ENCODE measurements at places on chromosomes 7 and 10.
A peak's percentile ranks its signal among the peaks of the same experiment; 100 is the strongest.

DNA sequence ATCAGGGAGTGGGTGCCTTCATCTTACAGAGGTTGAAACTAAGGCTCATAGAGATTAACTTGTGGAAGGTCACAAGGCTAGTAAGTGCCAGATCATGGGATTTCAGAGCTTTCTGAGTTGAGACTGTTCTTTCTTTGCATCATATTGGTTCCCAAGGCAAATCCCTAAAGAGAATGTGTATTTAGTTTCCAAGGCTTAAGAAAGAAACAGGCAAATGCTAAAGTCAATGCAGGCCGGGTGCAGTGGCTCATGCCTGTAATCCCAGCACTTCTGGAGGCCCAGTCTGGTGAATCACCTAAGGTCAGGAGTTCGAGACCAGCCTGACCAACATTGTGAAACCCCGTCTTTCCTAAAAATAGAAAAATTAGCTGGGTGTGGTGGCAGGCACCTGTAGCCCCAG, 19.8 kb downstream of the CDK1 start:
- no peak for DNase-seq

- no peak for DNase-seq
These were observed 44.8 kb upstream of the GRID1 start for GRCh38 chr10:86411281-86411841.

DNA sequence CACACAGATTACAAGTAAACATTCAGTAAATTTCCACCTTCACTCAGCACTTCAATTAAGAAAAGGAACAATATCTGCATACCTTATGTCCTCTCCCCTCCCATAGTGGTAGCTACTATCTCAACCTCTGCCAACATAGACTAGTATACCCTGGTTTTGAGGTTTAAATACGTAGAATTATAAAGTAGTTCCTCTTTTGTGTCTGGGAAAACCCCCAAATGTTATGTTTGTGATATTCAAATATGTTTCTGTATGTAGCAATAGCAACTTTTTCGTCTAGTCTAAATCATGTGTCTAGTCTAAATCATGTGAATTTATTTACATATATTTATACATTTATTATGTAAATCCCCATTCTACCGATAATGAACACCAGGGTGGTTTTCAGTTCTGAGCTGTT, 13.2 kb upstream of the CAMK2B start:
- DNase-seq = no peak

DNA sequence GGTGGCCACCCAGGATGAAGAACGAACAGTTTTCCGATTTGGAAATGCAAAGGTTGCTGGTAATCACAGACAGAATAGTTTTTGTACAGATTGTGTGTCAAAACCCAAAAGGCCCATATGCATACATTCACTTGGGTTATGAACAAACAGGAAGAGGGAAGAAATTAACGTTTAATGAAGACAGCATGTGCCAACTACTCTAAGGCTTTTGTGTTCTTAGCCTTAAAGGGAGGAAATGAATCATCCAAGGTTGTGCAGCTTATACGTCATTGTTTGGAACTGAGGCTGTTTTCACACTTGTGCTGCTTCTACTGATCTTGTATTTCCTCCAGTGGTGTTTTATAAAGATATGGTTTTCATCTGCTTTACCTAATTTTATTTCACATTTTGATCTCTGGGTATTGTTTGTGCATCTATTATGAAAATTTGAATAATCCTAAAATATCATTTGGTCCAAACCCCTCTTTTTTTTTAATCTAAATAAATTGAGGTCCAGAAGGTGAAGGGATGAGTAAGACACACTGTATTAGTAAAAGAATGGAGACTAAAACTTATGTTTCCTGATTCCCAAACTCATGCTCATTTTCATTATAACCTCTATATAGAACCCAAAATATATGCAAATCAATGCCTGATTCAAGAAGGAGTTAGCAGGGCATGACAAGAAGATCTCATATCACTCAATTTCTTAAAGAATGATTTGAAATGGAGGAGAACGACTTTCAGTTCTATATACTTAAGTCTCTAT, 373.1 kb downstream of the THSD7A start:
- no peak for DNase-seq

DNA sequence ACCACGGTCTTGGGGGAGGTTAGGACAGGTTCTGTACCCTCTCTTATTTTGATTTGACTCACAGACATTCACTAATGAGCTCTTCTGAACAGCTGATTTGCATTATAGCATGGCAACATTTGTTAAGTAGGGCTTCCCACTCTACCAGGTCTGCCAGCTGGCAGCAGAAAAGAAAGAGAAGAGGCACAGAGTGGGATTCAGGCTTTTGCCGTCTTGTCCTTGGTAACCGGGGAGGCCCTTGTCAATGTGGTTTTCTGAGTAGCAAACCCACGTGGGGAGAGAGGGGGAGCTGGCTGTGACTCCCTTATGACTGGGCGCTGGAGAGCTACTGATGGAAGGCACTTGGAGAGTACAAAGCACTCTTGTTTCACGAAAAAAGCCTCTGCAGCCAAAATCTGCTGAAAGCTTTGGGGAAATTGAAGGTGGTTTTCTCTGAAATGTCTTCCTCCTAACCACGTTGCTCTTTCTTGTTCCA, 355.3 kb upstream of the GALNT17 start:
- no peak for DNase-seq

DNA sequence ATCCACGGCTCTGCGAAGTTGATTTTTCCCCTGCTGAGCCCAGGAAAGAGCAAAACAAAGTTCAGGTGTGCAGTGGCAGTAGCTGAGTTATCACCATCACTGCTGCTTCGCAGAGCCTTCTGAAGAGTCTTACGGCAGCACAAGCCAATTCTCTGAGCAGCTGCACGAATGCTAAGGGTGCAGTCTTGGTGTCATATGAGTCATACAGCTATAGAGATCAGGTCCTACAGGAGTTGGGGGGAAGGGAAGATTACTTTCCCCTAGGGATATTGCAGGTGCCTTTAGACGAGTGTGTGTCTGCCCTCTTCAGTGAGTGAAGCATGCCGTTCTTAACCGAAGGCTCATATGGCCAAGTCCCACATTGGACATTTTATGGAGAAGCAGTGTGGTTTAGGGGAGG, 227.8 kb downstream of the CELF2 start:
- DNase-seq = no peak

- no peak for DNase-seq
These were observed 170.1 kb upstream of the INHBA start for GRCh38 chr7:41872966-41873365.

GRCh38 chr10:35208536-35208935, 81.9 kb downstream of the CREM start:
- no peak for DNase-seq

DNA sequence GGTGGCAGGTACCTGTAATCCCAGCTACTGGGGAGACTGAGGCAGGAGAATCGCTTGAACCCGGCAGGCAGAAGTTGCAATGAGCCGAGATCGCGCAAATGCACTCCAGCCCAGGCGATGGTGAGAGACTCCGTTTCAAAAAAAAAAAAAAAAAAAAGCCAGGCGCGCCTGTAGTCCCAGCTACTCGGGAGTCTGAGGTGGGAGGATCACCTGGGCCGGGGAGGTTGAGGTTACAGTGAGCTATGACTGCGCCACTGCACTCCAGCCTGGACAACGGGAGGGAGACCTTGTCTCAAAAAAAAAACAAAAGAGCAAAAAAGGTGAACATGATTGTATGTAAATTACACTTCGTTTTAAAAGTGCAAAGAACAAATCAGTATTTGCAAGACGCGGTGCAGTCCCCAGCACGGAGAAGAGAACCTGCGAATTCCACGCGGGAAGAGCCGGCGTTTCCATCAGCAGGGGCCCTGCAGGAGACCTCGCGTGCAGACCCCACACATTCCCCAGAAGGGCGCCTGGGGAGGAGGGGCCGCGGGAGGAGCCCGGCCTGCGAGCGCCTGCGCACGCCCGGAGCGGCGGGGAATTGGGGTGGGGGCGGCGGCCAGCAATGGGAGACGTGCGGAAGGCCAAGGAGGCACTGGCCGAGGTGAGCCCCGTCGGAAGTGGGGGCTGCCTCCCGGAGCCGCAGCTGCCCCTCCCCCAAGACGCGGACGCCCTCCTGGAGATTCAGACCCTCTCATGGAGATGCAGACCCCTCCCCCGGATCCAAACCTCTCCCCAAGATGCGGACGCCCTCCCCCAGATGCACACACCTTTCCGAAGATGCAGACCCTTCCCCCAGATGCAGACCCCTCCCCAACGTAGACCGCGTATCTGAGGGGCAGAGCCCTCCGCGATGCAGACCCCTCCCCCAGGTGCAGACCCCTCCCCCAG, 16.7 kb upstream of the SUN1 start:
- DNase-seq = no peak

GRCh38 chr10:97686962-97687784, at the start of gene AVPI1:
AVPI1 (minus strand) TSS chr10:97687241; CDS start chr10:97679905, 7,336 bp downstream.
- peak; percentile 92 for DNase-seq

DNA sequence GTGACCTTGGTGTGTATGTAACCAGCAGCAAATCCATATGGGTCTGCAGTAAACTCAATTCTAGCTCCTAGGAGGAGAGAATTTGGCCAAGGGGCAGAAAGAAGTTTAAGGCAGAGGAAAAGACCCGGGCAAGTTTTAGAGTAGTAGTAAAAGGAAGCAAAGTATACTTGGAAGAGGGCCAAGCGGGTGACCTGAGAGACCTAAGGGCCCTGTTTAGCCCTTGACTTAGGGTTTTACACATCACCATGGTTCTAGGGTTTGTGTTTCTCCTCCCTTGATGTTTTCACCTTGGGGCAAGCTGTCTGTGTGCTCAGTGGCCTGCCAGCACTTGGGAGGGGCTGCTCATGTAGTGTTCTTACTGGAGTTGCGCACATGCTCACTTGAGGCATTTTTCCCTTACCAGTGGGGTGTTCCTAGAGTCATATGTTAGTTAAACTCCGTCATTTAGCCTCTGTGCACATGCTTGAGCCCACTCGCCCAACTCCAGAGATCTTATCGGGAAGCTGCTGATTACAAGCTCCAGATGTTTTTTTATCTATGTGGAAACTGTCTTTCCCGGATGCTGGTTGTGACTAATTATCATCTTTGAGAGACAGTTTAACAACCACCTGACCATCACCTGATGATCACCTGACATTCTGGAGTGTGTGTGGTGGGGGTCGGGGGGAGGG, 137.6 kb upstream of the PRSS1 start:
- DNase-seq = no peak

- no peak for DNase-seq
These were observed 34.9 kb upstream of the TLL2 start for GRCh38 chr10:96548589-96548988.

DNA sequence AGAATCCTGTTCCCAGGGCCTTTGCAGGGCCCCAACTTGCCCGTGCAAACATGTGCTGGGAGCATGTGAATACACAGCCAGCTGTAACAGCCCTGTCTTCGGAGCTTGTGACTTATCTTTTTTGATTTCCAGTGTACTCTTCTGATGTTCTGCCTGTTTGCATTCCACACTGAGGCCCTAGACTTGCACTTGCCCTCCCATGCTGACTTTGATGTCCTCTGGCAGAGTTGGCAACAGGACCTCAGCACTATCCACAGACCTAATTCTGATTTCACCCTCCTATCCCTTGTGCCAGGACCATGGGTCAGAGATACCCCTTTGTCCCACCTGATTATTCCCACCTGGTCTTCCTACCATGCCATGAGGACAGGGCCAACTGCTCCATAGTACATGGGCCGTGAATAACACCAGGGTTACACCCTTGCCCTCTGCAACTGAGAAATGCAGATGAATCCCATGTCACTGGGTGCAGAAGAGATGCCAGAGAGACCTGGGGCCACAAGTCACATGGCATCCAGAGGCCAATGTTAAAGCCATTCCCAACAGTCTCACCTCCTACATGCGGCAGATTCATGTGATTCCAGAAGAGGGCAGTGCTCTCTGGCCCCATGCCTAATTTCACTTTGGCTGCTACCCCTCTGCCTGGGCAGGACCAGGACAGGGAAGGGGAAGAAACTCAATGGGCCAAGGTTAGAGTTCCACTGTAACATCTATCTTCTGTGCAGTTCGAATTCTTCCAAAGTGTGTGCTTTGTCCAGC, 43.0 kb downstream of the SCRN1 start:
- DNase-seq = no peak

DNA sequence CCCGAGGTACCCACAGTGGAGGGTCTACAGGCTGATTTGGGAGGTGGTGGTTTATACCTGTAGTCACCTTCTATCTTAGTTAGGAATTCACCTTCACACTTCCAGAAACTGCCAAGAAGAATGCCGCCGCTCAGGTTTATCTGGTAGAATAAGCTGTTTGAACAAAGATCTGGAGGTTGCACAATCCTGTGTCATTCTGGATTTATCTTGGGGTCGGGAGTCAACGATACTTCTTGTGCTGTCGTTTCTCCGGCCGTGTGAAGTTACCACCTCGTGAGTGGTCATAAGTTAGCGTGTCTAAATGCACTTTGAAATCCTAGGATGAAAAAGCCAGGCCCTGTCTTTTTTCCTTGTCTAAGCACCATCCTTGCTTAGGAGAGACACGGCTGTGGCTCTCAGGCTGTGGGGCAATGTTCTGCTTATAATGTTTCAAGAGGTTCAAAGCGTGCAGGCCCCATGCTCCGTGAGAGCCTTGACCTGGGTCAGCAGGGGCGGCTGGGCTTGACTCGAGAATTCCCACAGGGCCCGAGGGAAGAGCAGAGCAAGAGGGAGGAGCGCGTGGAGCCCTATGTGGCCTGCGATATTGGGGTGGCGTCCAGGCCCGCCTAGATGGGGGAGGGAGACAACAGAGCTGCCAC, 35.5 kb downstream of the GRIFIN start:
- no peak for DNase-seq

DNA sequence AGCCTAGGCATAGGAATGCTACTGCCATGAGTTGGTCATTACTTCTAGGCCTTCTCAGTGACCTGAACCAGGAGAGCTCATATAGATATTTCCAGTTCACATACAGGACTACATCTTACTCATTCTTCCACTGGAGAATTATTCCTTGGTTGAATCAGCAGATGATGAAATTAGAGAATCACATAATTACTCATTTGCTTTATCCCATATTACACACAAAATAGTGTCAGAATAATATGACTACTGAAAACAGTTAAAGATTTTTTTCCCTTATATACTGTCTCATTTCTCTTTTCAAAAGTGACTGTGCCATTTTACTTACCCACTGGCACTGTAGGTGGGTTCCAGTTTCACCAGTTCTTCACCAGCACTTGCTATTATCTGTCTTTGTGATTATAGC, 18.5 kb downstream of the BMS1 start:
- DNase-seq = no peak

- DNase-seq = no peak
These were observed 149.5 kb upstream of the NPY start for GRCh38 chr7:24134535-24134934.

DNA sequence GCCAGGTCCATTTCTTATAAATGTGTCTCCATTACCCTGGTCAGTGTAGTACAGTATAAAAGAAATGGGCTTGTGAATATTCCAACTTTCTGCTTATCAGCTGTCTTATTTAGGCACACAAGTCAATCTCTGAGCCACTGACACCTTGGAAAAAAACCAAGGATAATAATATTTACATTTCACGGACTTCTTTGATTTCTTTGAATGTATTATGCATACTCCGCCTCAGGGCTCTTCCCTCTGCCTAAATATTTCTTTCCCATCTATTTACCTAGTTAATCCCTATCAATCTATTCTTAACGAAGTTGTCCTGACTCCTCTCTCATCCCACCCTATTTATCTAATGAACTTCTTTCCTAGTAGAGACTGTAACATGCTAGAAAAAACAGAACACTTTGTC, 253.8 kb downstream of the CRPPA start:
- no peak for DNase-seq

Measured in central memory CD8-positive, alpha-beta T cell (primary cell).